Effector CD8-positive, alpha-beta T cell (primary cell): ENCODE measurements at places on chromosomes 12 and 14.

- DNase-seq, result no peak
Measured at GRCh38 chr14:93975791-93976476, 436 bp downstream of the ASB2 start.

- no peak for DNase-seq
Measured at GRCh38 chr14:104361921-104362681, 217.5 kb upstream of the C14orf180 start.

GRCh38 chr12:4910502-4911315, 1.0 kb downstream of the KCNA1 start:
- DNase-seq, result no peak

- DNase-seq, result no peak
Measured at GRCh38 chr12:29157486-29157946, 8.4 kb downstream of the FAR2 start.

- no peak for DNase-seq
Measured at GRCh38 chr12:58801986-58802385, 118.3 kb downstream of the LRIG3 start.
